ENCODE measurements at places on chromosomes 16 and 17.

GRCh38 chr16:83772806-83773205 is 35.0 kb upstream of the HSBP1 start:
- no peak for DNase-seq

DNA sequence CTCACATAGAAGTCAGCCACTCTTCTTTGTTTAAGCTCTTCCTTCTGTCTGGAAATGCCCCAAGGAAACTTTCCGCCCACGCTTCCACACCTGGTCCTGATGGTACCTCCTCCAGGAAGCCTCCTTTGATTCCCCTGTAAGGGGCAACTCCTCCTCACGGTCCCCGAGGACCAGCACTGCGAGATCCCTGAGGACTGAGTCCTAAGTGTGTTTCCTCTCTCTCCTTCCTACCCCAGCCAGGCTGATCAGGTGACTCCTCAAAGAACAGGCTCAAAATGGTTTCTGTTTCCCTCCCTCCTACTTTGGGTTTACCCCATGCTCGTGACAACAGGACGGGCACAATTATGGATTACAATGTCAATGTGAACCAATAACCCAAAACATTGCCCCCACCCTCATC is 63.0 kb upstream of the MED9 start:
- DNase-seq = no peak

GRCh38 chr16:89729863-89730593 is 8.7 kb downstream of the ZNF276 start:
- no peak for DNase-seq

DNA sequence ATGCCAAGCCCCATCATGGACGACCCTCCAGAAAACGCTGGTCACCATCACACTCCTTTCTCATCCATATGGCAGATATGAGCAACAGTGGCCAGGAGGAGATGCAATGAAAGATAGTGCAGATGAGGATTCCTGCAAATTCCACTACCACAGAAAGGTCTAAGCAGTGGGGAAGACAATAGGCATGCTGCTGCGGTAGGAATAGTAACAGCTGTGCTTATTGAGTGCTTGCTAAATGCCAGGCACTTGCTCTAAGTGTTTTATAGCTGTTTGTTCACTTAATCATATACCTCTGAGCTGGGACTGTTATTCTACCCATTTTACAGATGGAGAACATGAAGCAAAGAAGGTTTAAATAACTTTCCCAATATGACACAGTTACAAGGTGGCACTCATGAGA is 46.6 kb upstream of the AKAP1 start:
- no peak for DNase-seq

- DNase-seq = no peak
Measured at GRCh38 chr16:8108991-8109509, 481.3 kb downstream of the TMEM114 start.

- DNase-seq = no peak
Measured at GRCh38 chr16:69338557-69339288, 641 bp downstream of the COG8 start.

All from stimulated activated CD4-positive, alpha-beta T cell treated with anti-CD3 and anti-CD28 coated beads, Interleukin-1b, Interleukin-23, amount 100 ng/mL, for 48 hours (primary cell).